A673 (cell line): ENCODE measurements at places on chromosomes 1 and 21.
A peak's percentile ranks its signal among the peaks of the same experiment; 100 is the strongest.

GRCh38 chr1:226626577-226626956, 78.0 kb downstream of the STUM start:
- no peaks in the 10 kb centered on the region for H3K27me3 ChIP-seq
- no peaks in the 10 kb centered on the region for H3K4me1 ChIP-seq
- peak; percentile 79 for DNase-seq
- H3K4me3 ChIP-seq, result no peak overlapping the region

GRCh38 chr1:203117611-203118575, 9.6 kb upstream of the ADORA1 start:
- DNase-seq, result peak; percentile 74
- peaks cover 2% of the 10 kb centered on the region for H3K4me1 ChIP-seq
- no peaks in the 10 kb centered on the region for H3K36me3 ChIP-seq
- no peak overlapping the region for H3K27ac ChIP-seq

GRCh38 chr1:161952607-161953172, 71.0 kb downstream of the OLFML2B start:
- H3K27ac ChIP-seq, result no peak overlapping the region
- DNase-seq, result no peak
- no peaks in the 10 kb centered on the region for H3K36me3 ChIP-seq
- H3K4me1 ChIP-seq, result peaks cover 26% of the 10 kb centered on the region
- no peaks in the 10 kb centered on the region for H3K27me3 ChIP-seq

DNA sequence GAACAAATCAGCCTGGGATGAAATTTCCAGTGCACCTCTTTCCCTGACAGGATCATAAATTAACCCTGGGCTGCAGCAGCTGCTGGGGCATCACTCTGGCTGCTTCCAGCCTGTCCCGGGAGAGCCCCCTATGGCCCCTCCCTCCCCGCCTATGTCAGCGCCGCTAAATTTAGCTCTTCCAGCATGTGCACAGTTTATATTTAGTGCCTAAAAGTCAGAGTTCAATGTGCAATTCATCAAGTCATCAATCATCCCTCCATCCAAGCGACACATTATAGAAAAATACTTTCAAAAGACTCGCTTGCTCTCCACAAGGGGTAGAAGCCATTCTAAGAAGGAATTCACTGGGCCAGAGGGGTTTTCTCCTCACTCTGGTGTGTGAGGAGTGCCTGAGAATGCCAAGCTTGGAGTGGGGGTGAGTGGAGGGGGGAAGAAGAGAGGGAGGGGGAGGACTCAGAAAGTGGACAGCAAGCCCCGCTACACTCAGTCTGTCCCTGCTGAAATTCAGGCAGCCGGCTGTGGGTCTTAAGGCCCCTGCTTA, 37.4 kb downstream of the XCL1 start:
- H3K4me1 ChIP-seq, result peaks cover 18% of the 10 kb centered on the region
- H3K27me3 ChIP-seq, result no peaks in the 10 kb centered on the region
- H3K36me3 ChIP-seq, result no peaks in the 10 kb centered on the region
- DNase-seq, result peak; percentile 59
- H3K4me3 ChIP-seq, result no peak overlapping the region

GRCh38 chr1:64754173-64754572, 9.3 kb downstream of the RAVER2 start:
- peaks cover 35% of the 10 kb centered on the region for H3K4me1 ChIP-seq
- peaks cover 8% of the 10 kb centered on the region for H3K36me3 ChIP-seq
- H3K27me3 ChIP-seq, result no peaks in the 10 kb centered on the region
- H3K4me3 ChIP-seq, result no peak overlapping the region
